ENCODE measurements at places on chromosomes 2 and 18.

DNA sequence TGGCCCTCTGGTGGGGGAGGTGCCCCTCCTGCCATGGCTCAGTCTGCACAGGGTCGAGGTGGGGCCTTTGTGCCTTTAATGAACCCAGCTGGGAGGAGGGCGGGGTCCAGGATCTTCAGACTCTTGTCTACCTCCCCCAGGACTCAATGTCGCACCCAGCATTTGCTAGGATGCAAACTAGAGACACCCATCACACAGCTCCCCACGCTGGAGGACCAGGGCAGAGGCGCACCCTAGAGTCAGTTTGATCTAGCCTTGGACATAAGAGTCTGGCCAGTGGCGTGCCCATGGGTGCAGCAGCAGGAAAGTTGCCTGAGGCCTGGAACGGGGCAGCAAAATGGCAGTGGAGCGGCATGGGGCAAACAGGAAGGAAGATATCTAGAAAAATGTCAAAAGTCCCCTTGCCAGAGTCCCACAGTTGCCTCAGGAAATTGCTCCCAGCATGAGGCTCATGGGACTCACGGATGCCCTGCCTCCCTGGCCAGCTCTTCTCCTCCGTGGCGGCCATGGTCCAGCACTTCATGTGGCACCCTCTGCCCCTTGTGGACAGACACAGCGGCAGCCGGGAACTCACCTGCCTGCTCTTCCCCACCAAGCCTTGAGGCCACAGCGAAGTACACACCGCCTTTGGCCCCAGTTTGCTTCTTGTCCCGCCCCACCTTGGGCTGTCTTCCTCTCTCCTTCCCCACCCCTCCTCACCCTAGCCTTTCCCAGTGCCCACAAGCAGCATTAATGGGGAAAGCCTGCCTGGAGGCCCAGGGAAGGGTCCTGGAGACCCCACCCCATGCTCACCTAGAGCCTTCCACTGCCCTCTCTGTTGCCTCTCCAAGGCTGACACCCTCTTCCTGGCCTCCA is 17.7 kb downstream of the SH2D6 start:
- DNase-seq = no peak

DNA sequence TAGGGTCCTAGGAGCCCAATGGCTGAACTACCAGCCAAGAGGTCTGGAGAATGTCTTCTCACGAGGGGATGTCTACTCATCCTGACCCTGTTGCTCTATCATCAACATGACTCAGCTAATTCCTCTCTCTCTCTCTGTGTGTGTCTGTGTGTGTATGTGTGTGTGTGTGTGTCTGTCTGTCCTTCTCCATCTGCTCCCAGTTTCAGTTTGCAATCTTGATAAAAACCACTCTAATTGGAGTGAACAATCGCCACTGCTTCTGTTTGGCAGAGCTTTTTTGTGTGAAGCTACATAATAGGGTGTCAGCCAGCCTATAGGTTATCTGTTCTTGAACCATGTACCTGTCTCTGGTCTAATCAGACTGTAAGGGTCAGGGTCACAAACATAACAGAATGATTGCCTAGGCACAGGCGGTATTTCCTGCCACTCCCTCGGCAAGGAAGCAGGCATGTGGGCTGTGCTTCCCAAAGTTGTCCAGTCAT is 219.8 kb downstream of the SH3BP4 start:
- no peak for DNase-seq

GRCh38 chr2:83015900-83016299 is 1443.2 kb downstream of the SUCLG1 start:
- DNase-seq = no peak

- no peak for DNase-seq
Measured at GRCh38 chr2:191881982-191882816, 35.3 kb upstream of the CAVIN2 start.

- DNase-seq = no peak
Measured at GRCh38 chr2:137951586-137951985, 12.7 kb upstream of the HNMT start.

Measured in effector CD4-positive, alpha-beta T cell (primary cell).